Central memory CD4-positive, alpha-beta T cell (primary cell): ENCODE measurements at places on chromosomes 3 and 15.

- no peak for DNase-seq
Observed at GRCh38 chr15:89669941-89670340, 9.2 kb downstream of the PLIN1 start.

DNA sequence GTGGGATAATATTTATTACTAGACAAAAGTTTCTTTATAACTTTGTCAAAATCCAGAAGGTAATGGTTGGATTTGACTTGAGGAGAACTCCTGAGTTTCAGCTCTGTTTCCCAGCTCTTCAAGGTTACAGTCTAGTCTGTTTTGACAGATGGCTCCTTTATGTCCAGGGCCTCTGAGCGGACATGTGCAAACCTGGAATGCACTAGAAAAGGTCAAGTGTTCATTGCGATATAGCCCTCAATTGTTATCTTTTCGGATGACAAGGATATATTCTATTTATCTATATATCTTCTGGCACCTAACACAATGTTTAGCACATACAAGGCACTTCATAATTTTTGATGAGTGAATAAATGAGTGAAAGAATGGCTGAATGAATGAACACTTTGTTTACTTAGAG lies 513.2 kb upstream of the GOLIM4 start:
- DNase-seq, result no peak

DNA sequence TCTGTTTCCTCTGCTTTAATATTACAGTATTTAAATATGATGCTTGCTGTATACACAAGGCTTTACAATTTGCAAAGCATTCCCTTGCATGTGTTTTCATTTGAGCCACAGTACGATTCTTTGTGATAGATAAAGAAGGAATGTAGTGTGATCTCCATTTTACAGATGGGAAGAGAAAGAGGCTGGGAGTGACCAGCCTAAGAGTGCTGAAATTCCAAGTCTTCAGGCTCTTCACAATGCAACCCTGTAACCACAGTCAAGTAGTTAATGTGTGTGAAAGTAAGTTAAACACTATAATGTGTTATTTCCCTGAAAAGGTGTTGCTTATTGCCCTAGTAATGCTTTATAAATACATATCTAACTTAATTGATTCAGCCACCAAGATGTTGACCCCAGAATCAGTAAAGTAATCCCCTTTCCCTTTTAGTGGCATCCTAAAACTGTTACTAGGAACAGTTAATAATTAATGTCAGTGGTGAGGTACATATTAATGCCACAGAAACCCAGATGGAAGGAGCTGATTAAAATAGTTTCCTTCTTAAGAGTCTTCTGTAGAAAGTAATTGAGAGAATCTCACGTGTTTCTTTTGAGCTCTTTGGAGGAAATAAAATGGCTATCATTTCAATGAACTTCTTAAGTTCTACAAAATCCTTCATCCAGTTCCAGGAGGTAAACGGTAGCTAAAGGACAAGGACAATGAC lies 110.4 kb downstream of the IL12A start:
- no peak for DNase-seq

GRCh38 chr15:27977696-27978095 lies 121.4 kb downstream of the OCA2 start:
- DNase-seq, result no peak

- DNase-seq, result no peak
Observed at GRCh38 chr15:28985316-28985645, 99.5 kb downstream of the APBA2 start.

GRCh38 chr15:98812716-98813446 lies 164.5 kb downstream of the IGF1R start:
- no peak for DNase-seq

DNA sequence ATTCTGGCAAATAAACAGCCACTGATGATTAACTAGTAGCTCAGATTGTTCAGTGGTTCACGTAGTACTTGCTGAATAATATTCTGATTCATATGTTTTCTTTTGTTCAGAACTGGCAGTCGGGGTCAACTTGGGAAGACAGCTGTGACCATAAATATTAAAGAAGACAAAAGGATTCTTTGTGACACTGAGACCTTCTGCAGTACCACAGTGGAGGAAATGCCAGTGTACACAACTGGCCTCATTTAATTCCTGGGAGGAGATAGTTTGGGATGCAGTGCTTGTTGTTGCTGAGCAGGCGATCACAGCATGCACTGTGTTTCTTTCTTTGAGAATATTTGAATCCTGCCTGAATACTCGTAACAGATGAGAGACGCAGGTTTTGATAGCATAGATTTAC lies 26.7 kb upstream of the MCF2L2 start:
- DNase-seq, result no peak

- no peak for DNase-seq
Observed at GRCh38 chr3:173945806-173946205, 548.3 kb downstream of the NLGN1 start.

DNA sequence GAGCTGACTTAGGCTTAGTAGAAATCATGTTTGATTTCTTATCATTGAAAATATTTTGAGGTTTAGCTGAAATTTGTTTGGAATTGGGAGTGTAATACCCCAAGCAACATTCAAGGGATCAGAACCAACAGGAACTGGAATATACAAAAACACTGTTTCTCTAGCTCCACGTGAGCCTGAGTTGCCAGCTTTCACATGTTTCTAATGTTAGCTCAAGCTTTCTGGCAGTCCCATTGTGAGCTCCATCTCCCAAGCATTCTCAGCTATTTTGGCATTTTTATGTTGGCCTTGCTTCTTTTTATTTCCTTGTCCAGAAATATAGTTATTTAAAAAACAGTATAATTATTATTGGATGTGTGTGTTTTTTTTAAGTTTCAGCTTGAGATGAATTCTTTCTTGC lies 427.1 kb upstream of the DPH6 start:
- DNase-seq, result no peak

- DNase-seq, result no peak
Observed at GRCh38 chr15:91946581-91947292, 93.2 kb downstream of the SLCO3A1 start.

- no peak for DNase-seq
Observed at GRCh38 chr3:4494895-4495264, 1.7 kb downstream of the ITPR1 start.

DNA sequence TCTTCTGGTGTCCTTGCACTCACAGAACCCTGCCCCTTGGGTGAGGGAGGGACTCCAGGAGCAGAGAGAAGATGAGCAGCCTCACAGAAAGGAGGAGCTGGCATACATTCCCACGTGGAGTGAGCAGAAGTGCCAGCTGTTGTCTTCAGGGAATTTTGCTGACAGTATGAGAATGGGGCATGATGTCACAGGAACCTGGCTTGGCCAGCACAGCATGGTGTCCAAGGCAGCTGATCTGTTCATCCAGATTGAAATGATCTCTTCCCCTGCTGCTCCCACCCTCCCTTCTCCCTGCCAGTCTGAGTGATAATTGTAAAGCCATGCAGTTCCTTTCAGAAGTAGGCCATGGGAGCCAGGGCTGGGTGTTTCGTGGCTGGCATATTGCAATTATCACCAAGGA lies 53.3 kb downstream of the GJD2 start:
- no peak for DNase-seq

DNA sequence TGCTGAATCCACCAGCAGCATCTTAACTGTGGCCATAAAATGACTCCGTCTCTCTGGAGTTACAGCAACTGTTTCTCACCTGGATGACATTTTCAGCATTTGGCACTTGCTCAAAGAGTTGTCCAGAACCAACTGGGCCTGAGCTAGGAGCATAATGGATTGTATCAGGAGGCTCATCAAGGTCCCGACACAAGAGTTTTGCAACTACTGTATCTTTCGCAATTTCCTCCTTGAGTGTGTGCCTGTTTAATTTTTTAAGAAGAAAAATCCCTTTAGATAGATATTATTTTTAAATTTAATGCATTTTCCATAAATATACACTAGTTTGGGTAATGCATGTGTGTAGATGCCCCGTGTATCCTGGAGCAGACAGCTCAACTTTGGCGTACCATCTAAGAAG lies 44.3 kb upstream of the C3orf49 start:
- DNase-seq, result no peak

- no peak for DNase-seq
Observed at GRCh38 chr3:88084097-88084501, 25.0 kb downstream of the ZNF654 start.

- no peak for DNase-seq
Observed at GRCh38 chr3:57041674-57042073, 18.8 kb upstream of the SPATA12 start.

GRCh38 chr3:13150624-13151023 lies 77.4 kb upstream of the IQSEC1 start:
- no peak for DNase-seq
